Activated CD8-positive, alpha-beta memory T cell treated with anti-CD3 and anti-CD28 coated beads for 1 hour (primary cell): ENCODE measurements at places on chromosomes 3 and 15.

DNA sequence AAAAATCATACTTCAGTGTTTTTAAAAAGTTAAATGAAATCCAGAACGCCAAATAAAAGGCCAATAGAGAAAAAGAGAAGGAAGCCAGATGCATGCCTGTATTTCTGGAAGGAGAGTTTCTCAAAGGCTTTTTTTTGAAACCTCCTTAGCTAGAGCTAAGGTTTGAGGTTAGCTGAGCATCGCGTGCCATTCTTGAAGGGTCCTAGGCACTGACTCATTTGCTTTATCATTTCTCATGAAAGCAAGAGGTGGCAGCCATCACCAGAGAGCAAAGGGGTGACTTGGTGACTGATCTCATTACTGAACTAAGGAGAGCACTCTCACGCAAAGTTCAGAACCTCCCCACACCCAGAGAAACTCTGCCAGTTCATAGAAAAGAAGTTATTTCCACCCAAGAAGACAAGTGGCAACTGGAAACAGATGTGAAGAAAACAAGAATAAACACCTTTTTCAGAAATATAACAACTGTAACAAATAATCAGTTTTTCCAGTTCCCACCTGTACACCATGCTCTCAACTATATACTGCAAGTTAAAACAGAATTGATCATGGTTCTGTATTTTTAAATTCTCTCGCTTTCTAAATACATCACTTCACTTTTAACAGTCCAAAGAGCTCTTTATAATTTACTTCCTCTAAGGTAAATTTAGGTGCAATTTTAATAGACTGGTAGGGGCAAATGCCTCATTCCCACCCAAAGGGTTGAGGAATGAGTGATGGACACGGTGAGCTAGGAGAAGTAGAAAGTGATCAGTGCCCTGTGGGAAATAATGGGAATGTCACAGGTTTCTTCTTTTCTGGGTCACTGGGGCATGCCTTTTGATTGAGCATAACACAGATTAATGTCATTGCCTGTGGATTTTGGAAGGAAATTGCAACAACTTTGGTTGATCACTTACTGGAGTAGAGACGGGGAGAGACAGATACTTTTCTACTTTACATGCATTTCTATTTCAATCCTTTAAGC lies 24.7 kb downstream of the GPR15 start:
- DNase-seq, result peak; percentile 20

DNA sequence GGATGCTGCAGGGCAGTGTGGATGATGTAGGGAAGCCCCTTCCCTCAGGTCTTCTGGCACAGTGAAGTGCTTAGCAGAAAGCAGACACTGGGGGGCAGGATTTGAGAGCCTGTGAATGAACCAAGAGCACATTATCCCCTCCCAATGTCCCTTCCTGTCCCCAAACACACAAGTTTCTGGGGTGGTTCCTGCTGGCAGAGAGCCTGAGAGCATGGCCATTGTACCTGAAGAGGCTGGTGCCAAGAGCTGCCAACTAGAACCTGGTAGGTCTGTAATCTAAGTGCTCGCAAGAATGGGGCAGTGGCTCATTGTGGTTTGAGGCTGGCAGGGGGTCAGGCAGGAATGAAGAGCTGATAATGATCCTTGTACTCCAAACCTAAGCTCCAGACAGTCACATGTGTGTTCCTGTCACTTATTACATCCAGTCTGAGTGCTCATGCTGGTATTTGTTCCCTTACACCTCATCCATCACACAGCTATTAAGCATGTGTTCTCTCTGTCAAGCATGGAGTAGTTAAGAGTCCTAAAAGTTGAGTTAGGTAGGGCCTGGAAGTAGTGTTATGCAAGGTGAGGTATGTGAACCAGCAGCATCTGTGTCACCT lies 6.7 kb upstream of the CCR1 start:
- DNase-seq, result no peak

GRCh38 chr15:70608144-70608543 lies 155.2 kb downstream of the UACA start:
- DNase-seq, result no peak

GRCh38 chr3:192326656-192327055 lies 400.7 kb downstream of the FGF12 start:
- DNase-seq, result no peak

GRCh38 chr3:14652-15051 lies 181.9 kb upstream of the CHL1 start:
- DNase-seq, result no peak

DNA sequence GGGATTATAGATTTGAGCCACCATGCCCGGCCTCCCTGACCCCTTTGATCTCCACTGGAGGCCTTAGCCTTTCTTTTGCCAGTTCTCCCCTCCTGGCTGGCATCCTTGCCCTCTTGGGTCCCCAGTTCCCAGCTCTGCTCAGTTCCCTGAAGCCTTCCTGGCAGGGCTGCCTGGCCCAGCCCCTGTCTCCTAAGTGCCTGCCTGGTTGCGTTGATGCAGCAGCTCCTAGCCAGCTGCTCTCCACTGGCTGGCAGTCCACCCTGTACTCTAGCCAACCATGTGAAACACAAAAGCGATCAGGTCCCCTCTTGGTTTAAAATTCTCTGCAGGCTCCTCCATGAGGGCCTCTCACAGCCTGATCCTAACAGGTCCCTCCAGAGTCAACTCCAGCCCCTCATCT lies 184.7 kb downstream of the RAB11A start:
- no peak for DNase-seq

GRCh38 chr3:174208161-174208560 lies 651.0 kb upstream of the NAALADL2 start:
- DNase-seq, result no peak
